COR-L47 (cell line): ENCODE measurements at places on chromosomes 3 and 15.

DNA sequence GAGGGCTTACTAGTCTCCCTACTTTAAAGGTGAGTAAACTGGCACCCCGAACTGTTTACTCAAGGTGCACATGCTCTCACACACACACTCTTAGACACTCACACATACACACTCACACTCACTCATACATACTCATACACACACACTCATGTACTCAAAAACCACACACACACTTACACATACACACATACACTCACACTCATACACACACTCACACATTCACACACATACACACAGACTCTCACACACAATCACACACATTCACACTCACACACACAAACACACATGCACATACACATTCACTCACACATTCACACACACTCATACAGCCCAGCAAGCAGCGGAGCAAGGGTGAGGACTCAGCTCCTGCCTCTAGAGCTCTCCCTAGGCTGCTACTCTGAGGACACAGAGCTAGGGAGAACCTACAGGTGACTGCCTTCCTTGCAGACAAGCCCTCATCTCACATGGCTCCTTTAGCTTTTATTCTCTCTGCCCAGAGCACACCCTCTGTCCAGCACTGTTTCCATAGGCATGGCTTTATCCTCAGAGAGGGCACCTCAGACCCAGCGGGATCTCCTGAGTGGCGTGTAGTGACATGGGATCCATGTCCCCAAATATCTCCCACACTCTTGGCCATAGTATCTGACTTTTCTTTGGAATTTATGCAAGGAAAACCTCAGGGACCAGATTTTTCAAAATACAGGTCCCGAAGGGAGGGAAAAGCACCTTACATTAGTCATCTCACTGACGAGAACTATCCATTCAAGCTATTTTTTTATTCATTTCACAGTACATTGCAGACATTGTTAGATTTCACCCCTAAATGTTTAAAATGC, 26.2 kb upstream of the ATG7 start:
- no peak for DNase-seq

GRCh38 chr3:57856675-57857074, 100.6 kb downstream of the SLMAP start:
- DNase-seq = no peak

GRCh38 chr3:43036621-43037423, 57.7 kb downstream of the GASK1A start:
- no peak for DNase-seq

DNA sequence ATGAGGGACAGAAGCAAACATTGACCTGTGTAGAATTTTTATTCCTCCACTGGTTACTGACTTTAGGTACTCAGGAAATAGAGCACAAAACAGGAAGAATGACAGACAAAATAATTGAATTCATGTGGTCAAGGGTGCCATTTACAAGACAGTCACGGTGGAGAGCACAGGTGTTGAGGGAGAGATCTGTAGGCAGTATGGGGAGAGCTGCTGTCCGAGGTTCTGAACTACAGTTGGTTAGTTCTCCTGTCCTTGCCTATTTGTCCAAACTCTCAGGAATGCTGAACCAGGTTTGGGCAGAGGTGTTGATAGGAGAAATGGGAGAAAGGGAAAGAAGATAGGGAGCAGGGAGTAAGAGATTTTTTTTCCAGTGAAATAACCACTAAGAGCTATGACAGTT, 178.5 kb upstream of the ZBTB20 start:
- no peak for DNase-seq

DNA sequence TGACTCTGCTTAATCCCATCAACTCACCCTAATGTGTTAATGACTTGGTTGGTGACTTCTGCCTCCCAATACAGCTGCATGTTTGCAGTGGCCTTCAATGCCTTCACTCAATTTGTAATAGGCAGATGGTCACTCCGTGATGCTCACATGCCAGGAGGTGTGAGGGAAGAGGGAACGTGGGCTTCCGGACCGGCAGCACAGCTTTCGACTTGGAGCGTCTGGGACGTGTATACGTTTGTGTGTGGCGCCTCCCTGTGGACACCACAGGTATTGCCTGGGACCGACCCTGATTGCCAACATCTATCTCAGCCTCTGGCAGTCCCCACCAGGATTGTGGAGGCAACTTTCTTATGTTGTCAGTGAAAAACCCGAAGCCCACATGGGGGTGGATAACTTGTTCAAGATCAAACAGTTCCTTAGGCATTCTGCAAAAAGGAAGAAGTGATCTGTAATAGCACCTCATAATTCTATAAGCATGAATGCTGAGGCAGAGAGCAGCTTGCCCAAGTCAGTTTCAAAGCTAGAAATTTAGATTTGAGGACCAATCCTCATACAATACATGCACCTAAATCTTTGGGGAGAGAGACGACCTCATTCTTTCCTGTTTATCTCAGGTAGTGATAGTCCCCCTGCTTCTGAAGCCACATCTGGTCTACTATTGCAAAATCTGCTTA, 16.9 kb downstream of the MRPL46 start:
- peak; percentile 36 for DNase-seq

GRCh38 chr15:80531388-80531787, 127.2 kb downstream of the ARNT2 start:
- DNase-seq = no peak

GRCh38 chr3:42375121-42375800, 35.1 kb downstream of the LYZL4 start:
- DNase-seq = no peak

- DNase-seq = no peak
Observed at GRCh38 chr15:36807134-36807764, 227.8 kb downstream of the CDIN1 start.

DNA sequence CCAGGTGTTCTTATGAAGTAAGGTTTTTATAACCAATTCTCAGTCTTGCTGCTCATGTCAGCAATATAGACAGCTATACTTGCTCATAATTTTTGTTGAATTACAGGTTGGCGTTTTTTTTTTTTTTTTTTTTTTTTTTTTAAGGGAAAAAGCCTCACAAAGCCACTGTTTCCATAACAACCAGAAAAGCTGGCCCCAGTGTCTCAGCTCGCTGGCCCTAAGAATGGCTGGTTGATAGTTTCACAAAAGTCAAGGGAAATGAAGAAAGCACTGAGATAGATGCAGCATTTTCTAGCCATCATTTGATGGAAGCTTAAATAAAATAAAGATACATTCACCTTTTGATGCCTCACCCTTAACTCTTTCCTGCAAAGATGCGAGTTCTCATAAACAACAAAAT, 121.9 kb downstream of the C3orf70 start:
- DNase-seq = no peak

- DNase-seq = no peak
Observed at GRCh38 chr3:13473020-13473419, 7.1 kb upstream of the HDAC11 start.

DNA sequence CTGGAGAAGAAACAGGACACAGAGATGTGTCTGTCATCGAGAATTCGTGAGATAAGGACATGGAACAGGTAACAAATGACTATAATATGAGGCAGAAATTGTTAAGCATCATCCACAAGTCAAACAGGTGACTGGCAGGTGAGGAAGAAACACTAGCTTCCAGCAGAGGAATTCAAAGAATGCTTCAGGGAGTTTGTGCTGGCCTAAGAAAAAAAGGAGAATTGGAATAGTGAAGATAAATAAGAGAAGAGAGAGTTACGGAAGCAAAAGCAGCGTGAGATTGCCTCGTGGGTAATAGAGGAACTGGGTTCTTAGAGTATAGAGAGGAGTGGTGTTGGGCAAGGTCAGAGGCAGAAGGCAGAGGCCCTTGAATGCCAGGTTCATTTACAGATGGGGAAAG, 22.9 kb upstream of the FGF12 start:
- no peak for DNase-seq

DNA sequence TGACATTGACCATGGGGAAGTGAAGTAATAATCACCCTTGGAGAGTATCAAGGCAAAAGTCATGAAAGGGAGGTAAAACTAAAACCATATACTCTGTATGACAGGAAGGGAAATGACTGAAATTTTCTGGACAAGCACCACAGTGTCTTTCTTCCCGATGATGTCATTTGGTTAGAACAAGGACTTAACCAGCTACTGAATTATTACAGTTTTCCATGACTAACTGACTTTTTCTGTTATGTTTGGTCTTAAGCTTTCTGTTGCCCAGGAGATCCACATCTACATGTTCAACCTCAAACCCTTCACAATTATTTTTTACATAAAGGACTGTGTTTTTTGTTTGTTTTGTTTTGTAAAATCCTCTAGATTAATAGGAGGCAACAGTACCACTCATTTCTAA, 191.9 kb upstream of the IL12A start:
- no peak for DNase-seq

- no peak for DNase-seq
Observed at GRCh38 chr3:64122476-64122875, 99.2 kb upstream of the PSMD6 start.

DNA sequence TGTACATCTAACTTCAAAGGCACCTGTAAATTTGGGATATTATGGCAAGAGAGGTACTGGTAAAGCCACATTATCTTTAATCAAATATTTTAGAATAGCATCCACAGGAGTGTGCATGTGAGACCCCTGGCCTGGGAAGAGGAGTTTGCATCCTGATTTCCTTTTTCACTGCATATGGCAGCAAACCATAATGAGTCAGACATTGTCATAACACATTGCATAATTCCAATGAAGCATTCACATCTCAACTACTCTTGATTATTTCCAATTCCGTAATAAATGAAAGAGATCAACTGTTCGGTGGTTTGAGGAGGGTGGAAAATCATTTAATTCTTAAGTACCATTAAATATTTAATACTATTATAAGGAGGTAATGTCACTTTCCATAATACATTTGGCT, 215.0 kb downstream of the MECOM start:
- no peak for DNase-seq

DNA sequence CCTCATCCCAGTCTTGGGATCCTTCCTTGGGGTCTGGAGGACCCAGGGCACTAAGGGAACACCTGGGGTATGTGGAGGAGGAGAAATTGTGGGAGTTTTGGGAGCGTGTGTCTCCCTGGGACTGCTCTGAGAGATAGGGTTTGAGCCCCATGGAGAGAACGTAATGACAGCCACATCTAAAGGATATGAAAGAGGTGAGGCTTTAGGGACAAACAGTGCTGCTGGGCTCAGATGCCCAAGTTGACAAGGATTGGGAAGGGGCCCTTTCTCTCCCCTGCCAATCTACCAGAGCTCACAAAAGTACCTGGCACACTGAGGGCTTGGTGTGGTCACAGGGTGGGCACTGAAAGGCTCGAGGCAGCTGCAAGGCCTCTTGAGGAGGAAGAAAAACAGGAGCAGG, 13.3 kb upstream of the STARD5 start:
- DNase-seq = no peak
